ENCODE measurements at places on chromosomes 1 and 21.

GRCh38 chr1:234866007-234866866, 256.3 kb upstream of the IRF2BP2 start:
- no peak for DNase-seq

GRCh38 chr1:110722807-110723206, 48.1 kb upstream of the KCNA3 start:
- no peak for DNase-seq

GRCh38 chr1:221075911-221076310, 196.7 kb downstream of the HLX start:
- no peak for DNase-seq

- DNase-seq: no peak
Observed at GRCh38 chr21:16842696-16843035, 670.2 kb upstream of the CXADR start.

DNA sequence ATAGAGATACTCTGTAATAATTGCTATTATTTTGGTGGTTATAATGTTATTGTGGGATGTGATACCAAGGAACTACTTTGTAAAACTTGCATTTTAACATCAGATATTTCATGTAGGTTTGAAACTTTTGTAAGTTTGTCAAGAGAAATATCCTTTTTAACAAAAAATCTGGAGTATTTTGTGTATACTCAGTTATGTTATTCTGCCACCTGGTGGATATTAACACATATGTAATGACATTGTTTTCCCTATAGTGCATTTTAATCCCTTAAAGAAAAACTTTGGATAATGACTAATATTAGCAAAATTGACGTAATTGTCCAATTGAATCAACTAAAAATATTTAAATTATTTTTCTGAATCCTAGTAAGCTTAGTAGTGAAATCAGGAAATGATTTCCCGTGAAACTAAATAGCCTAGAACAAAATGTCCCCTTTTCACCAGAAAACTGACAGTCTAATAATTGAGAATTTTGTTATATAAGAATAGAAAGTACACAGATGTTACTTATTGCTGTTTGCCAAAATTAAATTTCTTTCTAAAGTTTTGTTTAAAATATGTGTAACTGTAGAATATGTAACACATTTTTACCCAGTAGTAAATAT, 39.6 kb downstream of the KCTD3 start:
- DNase-seq: no peak

- DNase-seq: no peak
Observed at GRCh38 chr1:26945728-26946127, 14.5 kb downstream of the KDF1 start.

GRCh38 chr1:112251766-112252506, 144.1 kb upstream of the CTTNBP2NL start:
- no peak for DNase-seq

- DNase-seq: no peak
Observed at GRCh38 chr1:100629391-100629790, 90.2 kb upstream of the VCAM1 start.

DNA sequence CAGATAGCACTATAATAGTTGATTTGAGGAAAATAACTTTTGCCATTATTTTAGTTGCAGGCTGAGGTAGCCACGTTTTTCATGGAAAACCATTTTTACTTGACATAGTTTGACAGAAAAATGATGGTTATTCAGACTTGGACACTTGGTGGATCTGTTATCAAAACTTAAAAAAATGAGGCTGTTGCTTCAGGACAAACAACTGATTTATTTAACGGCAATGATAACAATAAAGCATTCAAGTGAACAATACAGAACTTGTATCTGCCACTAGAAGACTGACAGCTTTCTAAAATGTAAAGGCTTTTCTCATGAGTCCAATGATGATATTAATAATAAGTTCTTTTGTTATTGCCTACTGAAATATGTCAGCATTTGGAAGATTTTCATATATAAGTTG, 322.9 kb downstream of the BRINP3 start:
- no peak for DNase-seq

- no peak for DNase-seq
Observed at GRCh38 chr1:99849413-99849743, 783 bp upstream of the AGL start.

All from GM06990 (cell line).